Activated T-cell treated with anti-CD3 and anti-CD28 coated beads, Interleukin-2, amount 50 U/mL, for 72 hours (primary cell): ENCODE measurements at places on chromosomes 6 and 20. TPM values are rescaled to one million over a fixed set of nuclear protein-coding genes. Genes with fewer than 3 reads are reported as not detected.

DNA sequence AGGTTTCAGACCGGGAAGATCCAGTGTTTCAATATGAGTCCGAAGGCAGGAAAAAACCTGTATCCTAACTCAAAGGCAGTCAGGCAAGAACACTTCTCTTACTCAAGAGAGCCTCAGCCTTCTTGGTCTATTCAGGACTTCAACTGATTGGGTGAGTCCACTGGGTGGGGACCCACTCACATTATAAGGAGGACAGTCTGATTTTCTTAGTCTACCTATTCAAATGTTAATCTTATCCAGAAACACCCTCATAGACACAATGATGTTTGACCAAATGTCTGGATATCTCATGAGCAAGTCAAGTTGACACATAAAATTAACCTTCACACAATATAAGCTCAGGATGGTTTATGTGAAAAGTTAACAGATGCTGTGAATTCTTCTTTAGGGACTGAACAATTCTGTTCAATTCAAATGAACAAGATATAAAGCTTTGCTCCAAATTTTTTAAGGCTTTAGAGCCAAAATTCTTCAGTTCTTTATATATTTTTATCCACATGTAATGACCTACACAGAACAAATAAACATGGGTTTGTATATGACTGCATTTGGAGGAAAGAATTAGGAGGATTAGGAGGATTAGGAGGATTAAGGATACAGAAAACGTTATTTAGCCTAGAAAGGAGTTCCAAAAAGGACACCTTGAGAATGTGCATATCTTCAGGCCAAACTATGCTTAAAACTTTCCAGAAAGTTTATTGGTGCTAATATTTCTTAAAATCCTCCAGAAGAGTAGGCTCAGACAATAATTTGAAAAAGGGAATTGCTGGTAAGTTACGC, 35.3 kb upstream of the LAMA2 start:
- H3K27me3 ChIP-seq: no peaks in the 10 kb centered on the region
- H3K4me3 ChIP-seq: no peak overlapping the region
- no peaks in the 10 kb centered on the region for H3K4me1 ChIP-seq
- no peak overlapping the region for H3K27ac ChIP-seq
- no peak for DNase-seq
- no peaks in the 10 kb centered on the region for H3K36me3 ChIP-seq

- no peak overlapping the region for H3K27ac ChIP-seq
- peaks cover 14% of the 10 kb centered on the region for H3K4me1 ChIP-seq
- no peak overlapping the region for H3K4me3 ChIP-seq
- no peak for DNase-seq
- no peaks in the 10 kb centered on the region for H3K36me3 ChIP-seq
- peaks cover 2% of the 10 kb centered on the region for H3K27me3 ChIP-seq
These were observed 60.9 kb downstream of the SNRNP48 start for GRCh38 chr6:7650878-7651277.

SLC17A2 gene
- not detected for total RNA-seq

GRCh38 chr6:143774347-143774746, 68.8 kb upstream of the LTV1 start:
- H3K4me1 ChIP-seq: no peaks in the 10 kb centered on the region
- no peaks in the 10 kb centered on the region for H3K27me3 ChIP-seq
- DNase-seq: no peak
- no peaks in the 10 kb centered on the region for H3K36me3 ChIP-seq
- no peak overlapping the region for H3K27ac ChIP-seq
- no peak overlapping the region for H3K4me3 ChIP-seq

DNA sequence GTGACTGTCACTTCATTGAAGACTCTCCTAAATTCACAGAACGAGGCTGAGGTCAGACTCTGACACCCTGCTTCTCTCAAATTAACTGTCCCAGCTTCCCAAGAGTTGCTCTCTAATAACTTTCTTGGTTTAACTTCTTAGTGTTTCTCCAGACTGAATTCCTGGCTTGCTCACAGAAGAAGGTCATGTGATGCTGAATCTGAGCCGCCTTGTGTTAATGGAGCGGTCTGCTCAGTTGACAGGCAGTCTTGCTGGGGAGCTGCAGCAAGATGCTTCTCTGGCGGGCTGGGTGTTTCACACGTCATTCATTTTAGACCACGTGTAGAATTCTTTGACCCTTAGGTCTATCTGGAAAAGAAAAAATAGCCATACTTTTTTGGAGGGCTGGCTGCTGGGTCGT, 107.3 kb downstream of the FOXO3 start:
- no peak for DNase-seq
- H3K36me3 ChIP-seq: no peaks in the 10 kb centered on the region
- no peak overlapping the region for H3K27ac ChIP-seq
- H3K4me1 ChIP-seq: peaks cover 43% of the 10 kb centered on the region
- no peak overlapping the region for H3K4me3 ChIP-seq
- H3K27me3 ChIP-seq: no peaks in the 10 kb centered on the region

GRCh38 chr6:120320481-120321162, 971.1 kb upstream of the MAN1A1 start:
- DNase-seq: no peak
- H3K4me1 ChIP-seq: no peaks in the 10 kb centered on the region
- H3K36me3 ChIP-seq: no peaks in the 10 kb centered on the region
- no peaks in the 10 kb centered on the region for H3K27me3 ChIP-seq

DACT2 gene
- 0.14 TPM for total RNA-seq

PBOV1 gene
- not detected for total RNA-seq

DNA sequence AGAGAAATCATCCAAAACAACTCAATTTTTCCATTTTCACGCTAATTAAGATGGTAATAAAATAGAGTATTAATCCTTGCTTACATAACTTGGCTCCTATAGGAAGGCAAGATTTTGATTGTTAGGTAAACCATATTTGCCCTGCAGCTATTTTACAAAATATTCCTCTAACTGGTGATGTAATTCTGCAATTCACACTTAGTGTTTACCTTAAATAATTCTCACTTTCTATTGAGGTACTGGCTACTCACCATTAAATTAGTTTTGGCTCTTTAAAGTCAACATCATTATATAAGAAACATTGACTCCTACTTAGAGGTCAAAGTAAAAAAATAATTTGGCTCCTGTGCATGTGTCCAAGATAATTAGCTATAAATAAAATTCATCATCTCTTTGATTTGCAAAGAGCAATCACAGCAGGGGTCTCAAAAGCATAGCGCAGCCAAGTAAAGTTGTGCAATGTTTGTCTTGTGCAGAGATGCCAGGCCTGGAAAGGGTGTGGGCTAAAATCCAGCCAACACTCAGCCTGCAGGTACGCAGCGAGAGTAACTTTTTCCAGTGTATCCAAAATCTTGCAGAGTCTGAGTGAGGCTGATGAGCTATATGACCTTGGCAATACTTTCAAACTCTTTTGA, 501.2 kb downstream of the MMUT start:
- no peak overlapping the region for H3K27ac ChIP-seq
- no peak overlapping the region for H3K4me3 ChIP-seq
- H3K4me1 ChIP-seq: no peaks in the 10 kb centered on the region

DEFB112 gene
- total RNA-seq: not detected

DNA sequence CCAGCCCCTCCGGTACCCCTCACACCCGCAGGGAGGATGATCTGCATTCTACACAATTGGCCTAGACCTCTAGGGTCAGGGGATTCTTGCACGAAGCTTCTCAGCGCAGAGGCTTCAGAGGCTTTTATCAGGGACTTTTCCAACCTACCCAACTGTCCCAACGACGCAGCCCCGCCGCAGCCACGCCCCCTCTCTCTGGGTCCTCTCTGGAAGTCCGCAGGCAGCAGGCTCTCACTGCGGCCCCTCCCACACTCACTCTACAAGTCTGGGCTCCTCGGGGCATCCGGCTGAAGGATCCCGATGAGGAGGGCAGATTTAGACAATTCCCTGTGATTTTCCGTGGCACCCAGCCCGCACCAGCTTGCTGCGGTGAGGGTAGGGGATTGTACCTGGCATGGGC, 227.7 kb upstream of the RNF24 start:
- H3K4me3 ChIP-seq: no peak overlapping the region
- no peak overlapping the region for H3K27ac ChIP-seq
- DNase-seq: no peak
- H3K27me3 ChIP-seq: peaks cover 71% of the 10 kb centered on the region
- peaks cover 5% of the 10 kb centered on the region for H3K4me1 ChIP-seq

DNA sequence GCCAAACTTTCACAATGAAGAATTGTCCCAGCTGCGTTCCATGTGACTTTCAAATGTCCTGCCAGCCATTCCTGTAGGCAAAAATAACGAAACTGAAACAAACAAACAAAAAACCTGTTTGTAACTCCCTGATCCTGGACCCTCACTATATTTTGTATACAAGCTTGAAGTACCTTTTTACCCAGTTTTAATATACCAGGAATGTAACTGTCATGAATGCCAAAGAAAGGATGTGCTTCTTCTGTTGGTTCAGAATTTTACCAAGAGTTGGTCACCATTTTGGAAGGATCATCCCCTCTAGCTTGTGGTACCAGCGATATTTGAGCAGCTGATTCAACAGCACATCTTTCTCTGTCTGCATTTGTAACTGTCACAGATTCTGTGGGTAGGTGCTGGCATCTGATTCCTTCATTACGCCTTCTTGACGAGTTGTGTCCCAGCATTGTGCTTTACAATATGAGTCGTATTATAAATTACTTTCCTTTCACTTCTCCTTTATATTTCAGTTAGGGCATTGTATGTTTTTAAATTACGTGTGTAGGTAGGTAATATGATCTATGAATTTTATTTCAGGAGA, 93.9 kb downstream of the DLGAP4 start:
- no peaks in the 10 kb centered on the region for H3K4me1 ChIP-seq
- H3K4me3 ChIP-seq: no peak overlapping the region
- no peak for DNase-seq

DNA sequence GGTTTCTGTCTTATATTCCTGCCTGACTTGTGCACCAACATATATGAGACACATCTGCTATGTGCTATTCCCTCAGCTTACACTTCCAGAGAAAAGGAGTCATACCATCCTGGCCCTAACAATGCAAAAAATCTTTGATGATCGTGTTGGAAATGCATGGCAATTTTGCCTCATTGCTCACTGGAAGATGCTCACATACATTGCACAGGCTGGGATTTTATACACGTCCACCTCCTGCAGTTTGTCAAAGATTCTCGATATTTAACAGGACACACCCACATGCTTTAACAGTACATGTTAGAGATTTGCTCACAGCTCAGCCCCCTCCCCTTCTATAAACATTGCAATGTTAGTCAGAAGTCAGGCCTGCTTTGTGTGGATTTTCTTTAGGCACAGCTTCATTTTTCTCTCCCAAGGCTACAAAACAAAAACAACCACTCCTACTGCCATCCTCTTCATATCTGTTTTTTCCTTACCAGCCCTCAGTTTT, 66.1 kb downstream of the ADGB start:
- H3K36me3 ChIP-seq: no peaks in the 10 kb centered on the region
- H3K27me3 ChIP-seq: no peaks in the 10 kb centered on the region
- DNase-seq: no peak
- no peak overlapping the region for H3K27ac ChIP-seq
- no peak overlapping the region for H3K4me3 ChIP-seq

GRCh38 chr6:11853678-11854407, 75.2 kb upstream of the ADTRP start:
- peaks cover 2% of the 10 kb centered on the region for H3K36me3 ChIP-seq
- no peak overlapping the region for H3K27ac ChIP-seq
- peaks cover 12% of the 10 kb centered on the region for H3K4me1 ChIP-seq
- no peak for DNase-seq
- no peak overlapping the region for H3K4me3 ChIP-seq

DNA sequence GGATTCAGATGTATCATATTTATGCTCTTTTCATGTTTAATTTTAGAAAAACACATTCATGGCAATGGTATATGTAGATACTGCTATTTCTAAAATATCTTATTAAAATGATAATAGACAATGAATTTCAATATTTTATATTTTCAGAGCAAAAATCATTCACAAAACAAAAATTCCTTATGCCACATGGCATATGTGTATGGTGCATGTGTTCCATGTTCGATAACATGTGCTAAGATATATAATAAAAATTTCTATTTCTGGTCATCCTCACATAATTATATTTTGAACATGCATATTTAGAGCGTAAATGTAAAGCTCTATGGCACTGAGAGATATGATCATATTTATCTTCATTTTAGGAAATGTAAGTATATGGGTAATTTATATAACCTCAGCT, 606.2 kb upstream of the AGPAT4 start:
- no peaks in the 10 kb centered on the region for H3K27me3 ChIP-seq
- no peak overlapping the region for H3K27ac ChIP-seq
- no peaks in the 10 kb centered on the region for H3K4me1 ChIP-seq
- H3K4me3 ChIP-seq: no peak overlapping the region

- H3K4me3 ChIP-seq: no peak overlapping the region
- H3K36me3 ChIP-seq: no peaks in the 10 kb centered on the region
- DNase-seq: no peak
- H3K4me1 ChIP-seq: no peaks in the 10 kb centered on the region
- H3K27me3 ChIP-seq: no peaks in the 10 kb centered on the region
These were observed 761.1 kb upstream of the MMS22L start for GRCh38 chr6:98044151-98044561.

GRCh38 chr6:30985490-30985889, 2.0 kb downstream of the MUC21 start:
- peaks cover 29% of the 10 kb centered on the region for H3K4me1 ChIP-seq
- peaks cover 30% of the 10 kb centered on the region for H3K27me3 ChIP-seq
- H3K4me3 ChIP-seq: no peak overlapping the region
- H3K36me3 ChIP-seq: no peaks in the 10 kb centered on the region
- DNase-seq: peak; percentile 44
- H3K27ac ChIP-seq: no peak overlapping the region

TMEM200A gene
- 0.53 TPM for total RNA-seq

DNA sequence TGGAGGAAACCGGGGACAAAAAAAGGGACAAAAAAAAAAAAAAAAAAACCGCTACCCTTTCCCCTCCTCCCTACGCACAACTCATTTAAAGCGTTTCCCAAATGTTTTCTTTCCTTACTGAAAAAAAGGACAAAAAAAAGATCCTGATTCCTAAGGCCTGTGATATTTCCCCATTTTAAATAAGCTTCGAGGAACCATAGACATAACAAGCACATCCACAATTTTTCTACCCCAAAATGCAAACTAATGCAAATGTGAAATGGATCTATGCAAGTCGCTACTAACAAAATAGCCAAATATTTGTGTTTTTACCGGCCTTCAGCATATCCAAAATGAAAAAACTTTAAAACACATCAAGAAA, 1.4 kb upstream of the ZNF217 start:
- H3K36me3 ChIP-seq: peaks cover 5% of the 10 kb centered on the region
- DNase-seq: no peak
- H3K4me3 ChIP-seq: peak overlapping the region; percentile 84
- peak overlapping the region; percentile 95 for H3K27ac ChIP-seq
- H3K27me3 ChIP-seq: no peaks in the 10 kb centered on the region
- H3K4me1 ChIP-seq: peaks cover 58% of the 10 kb centered on the region

ARMH2 gene
- total RNA-seq: not detected

GRCh38 chr6:94955156-94955555, 622.2 kb upstream of the MANEA start:
- H3K4me1 ChIP-seq: no peaks in the 10 kb centered on the region
- H3K4me3 ChIP-seq: no peak overlapping the region
- no peaks in the 10 kb centered on the region for H3K36me3 ChIP-seq
- H3K27ac ChIP-seq: no peak overlapping the region
- H3K27me3 ChIP-seq: no peaks in the 10 kb centered on the region
- DNase-seq: no peak
